GM23338 (cell line): ENCODE measurements at places on chromosomes 2 and 18. TPM values are rescaled to one million over a fixed set of nuclear protein-coding genes. Genes with fewer than 3 reads are reported as not detected.

Gene PRKAG3
- total RNA-seq: not detected in 2 replicates

Gene TAF4B
- total RNA-seq: 15.2 and 27.3 TPM in 2 replicates

Gene STON1
- 14.4 and 14.9 TPM in 2 replicates for total RNA-seq

Gene SLC19A3
- 9.1 and 12.0 TPM in 2 replicates for total RNA-seq

Gene EN1
- 0.24 TPM in 1 of 2 replicates, not detected in the other for total RNA-seq

Gene SESTD1
- 21.6 and 26.6 TPM in 2 replicates for total RNA-seq

Gene INHA
- 0.31 and 1.6 TPM in 2 replicates for total RNA-seq

Gene RNU2-63P
- total RNA-seq: not detected in 2 replicates

Gene SERPINB10
- not detected in 2 replicates for total RNA-seq

Gene SIX3
- 0.28 TPM in 1 of 2 replicates, not detected in the other for total RNA-seq

Gene SULT1C2
- 0.69 and 1.9 TPM in 2 replicates for total RNA-seq
